ENCODE measurements at places on chromosomes 2 and 18.

GRCh38 chr2:30690126-30690561 is 117.1 kb downstream of the CAPN13 start:
- no peak for DNase-seq

DNA sequence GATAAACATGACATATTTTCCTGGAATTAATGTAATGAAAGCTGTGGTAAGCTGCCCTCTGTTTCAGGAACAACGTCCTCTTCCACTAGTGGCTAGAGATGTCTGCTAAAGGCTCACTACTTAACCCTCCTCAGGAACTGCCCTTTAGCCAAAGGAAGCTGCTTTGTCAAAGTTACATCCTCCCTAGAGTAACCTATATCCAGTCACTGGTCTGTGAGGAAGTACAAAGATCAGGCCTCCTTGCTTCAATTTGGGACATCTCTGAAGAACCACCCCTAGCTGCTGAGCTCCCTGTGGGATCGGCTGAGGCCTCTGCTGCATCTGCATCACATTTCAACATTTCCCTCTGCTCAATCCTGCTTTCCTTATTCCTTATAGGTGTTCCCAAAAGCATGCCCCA is 107.8 kb downstream of the PRELID3A start:
- DNase-seq = no peak

- DNase-seq = no peak
These were observed 107.6 kb upstream of the OTOS start for GRCh38 chr2:240247868-240248720.

DNA sequence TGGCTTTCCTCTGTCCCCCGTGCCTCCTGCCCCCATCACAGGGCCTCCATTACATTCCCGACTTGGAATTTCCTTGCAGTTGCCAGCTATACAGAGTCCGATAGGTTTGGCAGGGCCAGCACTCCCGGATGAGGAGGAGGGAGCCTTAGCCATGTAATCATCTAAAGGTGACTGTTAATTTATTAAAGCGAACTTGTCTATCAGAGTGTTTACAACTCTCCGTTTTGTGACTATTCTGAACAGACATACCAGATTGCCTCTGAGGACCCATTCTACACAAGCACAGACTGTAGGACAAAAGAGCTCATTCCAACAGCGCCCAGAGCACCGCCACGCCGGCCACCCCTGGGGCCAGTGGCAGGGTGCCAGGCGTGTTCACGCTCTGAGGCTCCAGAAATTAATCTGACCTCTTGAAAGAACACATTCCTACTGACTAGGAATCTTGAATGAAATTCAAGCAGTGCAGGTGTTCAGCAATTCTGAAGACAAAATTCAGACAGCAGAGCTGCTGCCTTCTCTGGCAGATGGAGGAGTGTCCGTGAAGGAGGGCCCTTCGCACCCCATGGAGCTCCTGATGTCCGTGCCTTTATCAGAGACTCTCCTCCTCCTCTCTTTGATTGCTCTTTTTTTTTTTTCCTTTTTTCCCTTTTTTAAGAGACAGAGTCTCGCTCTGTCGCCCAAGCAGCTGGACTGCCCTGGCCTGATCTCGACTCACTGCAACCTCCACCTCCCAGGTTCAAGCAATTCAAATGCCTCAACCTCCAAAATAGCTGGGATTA is 58.1 kb upstream of the RALBP1 start:
- DNase-seq = no peak

- DNase-seq = no peak
These were observed 86.4 kb downstream of the GCA start for GRCh38 chr2:162430323-162430722.

GRCh38 chr18:22286585-22286984 is 117.2 kb downstream of the GATA6 start:
- DNase-seq = no peak

DNA sequence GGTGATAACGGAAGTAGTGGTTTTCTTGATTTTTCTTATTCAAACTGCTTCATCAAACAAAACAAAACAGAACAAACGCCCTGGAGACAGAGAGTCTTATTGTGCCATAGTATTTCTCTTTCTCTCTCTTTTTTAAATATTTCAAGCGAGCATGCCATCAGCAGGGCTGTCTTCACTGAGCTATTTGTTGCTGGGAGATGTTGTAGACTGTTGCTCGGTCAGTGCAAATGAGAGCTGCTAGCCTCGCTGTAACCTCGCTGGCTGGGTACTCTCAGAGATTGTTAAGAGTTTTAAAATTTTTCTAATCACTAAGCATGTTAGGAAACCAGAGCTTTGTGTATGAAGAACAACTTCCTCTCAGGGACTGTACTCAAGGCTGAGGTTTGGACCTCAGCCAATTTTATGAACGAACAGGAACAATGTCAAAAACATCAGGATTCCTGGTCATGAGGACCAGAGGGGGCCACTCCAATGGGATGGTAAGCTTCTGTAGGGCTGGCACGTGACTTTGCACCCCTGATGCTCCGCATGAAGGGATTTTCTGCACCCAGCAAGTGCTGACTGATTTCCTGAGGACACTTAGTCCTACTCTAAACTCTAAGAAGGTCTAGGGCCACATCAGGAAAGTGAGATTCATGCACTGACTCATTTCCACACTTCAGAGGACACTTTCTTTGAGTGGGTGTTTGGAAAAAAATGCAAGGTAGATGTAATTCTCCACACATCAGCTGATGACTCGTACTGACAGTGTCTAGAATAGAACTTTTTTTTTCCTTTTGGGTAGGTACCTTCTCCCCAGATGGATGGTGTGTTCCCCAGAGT is 59.8 kb upstream of the IL1R1 start:
- peak; percentile 33 for DNase-seq

DNA sequence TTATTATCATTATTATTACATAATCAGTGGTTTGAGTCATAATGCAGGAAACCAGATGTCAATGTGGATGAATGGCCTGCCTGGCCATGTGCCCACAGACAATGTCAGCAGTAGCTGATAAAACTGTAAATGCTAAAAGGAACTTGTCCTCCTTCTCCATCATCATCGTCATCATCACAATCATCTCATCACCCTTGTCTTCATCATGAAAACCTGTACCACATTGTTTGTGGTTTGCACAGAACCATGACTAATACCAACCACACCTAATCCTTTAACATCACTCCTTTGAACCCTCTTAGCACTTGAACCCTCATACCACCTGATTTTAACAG is 96.0 kb downstream of the HNMT start:
- DNase-seq = no peak

DNA sequence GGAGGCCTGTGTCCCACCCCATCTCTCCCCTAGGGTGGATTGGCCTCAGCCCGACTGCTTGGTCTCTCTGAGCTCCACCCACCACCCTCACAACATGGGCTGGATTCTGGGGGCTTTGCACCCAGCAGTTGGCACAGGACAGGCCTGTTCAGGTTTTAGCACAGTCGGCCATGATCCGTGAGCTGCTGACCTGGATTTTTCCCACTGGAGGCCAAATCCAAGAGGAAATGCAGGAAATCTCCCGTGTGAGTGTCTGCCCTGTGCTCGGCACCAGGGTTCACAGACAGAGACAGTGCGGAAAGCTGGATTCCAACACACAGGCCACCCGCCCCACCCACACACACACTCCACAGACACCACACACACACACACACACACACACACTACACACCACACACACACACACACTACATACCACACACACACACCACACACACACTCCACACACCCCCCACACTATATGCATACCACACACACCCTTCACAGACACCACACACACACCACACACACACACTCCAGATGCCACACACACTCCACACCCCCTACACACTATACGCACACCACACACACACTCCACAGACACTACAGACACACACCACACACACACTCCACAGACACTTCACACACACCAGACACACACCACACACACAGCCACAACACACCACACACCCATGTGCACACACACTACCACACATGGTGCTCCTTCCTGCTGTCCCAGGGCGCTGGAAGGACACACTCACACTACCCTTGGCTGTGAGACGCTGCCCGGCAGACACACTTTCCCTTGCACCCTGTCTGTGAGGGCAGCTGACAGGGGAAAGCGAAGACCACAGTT is 14.1 kb downstream of the MBP start:
- DNase-seq = no peak

- DNase-seq = no peak
These were observed 106.1 kb downstream of the TXNL1 start for GRCh38 chr18:56532176-56532840.

- no peak for DNase-seq
These were observed 423.0 kb downstream of the IRS1 start for GRCh38 chr2:226376516-226377180.

DNA sequence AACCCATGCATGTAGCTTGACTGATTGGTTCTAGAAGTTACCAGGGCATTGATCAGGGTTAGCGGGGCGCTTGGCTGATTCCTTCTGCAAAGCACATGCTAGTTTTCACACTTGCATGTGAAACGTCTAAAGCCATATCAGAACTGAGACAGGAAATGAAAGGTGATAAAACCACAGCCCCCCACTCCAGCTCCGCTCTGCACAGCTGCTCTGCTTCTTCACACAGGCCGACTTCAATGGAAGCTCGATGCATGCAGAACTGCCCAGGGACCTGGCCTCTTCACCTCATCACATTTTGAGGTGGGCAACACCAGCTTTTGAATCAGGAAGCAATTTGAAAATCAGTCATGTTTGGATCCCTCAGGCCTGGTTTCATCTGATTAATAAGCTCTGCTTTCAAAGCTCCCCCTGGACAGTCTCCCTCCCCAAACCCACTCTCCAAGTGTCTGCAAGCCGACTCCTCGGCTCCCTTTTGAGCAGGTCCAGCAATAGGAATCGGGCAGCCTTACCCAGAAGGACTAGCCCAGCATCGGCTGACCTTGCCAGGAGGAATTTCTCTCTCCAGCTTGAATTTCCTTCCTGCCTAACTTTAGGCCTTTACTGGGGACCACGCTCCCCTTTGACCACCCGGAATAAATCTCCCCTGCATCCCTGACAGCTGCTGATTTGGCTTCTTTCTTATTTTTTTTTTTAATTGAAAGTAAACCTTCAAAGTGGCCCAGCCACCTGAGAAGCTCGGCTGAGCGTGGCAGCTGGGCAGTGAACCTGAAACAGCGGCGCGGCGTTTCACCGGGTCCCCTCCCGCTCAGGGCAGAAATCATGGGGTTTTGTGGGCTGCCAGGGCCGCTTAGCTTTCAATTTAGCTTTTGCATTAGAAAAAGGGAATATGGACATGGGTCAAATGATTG is 31.7 kb downstream of the HRH4 start:
- peak; percentile 12 for DNase-seq

- DNase-seq = no peak
These were observed 12.2 kb upstream of the ME2 start for GRCh38 chr18:50866765-50867164.

- DNase-seq = no peak
These were observed 118.0 kb upstream of the MSTN start for GRCh38 chr2:190180313-190181122.

GRCh38 chr2:163748420-163748819 is 12.6 kb upstream of the FIGN start:
- no peak for DNase-seq

DNA sequence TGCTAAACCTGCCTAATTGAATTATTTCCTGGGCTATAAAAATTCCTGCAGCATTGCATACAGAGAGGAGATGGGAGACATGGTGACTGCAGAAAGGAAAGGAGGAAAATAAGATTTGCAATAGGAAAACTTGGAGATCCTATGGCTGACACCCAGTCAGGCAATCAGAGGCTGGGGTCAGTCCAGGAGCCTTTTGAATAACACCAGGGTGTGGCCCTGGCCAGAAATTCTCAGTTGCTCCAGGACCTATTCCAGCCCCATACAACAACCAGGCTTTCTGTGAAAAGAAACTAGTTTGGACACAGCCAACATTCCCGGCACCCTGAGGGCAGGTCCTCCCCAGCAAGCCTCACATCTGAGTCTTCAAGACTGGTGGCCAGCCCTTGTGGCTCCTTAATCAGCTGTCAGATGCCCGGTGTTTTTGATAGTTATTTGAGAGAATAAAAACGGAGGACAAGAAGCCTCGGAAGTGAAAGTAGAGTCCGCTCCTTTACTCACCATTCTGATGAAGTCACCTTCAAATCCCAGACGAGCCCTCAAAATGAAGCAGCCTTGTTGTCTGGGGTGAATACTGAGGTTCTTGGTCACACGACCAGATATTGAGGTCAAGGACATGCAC is 31.1 kb upstream of the GMCL1 start:
- DNase-seq = no peak

DNA sequence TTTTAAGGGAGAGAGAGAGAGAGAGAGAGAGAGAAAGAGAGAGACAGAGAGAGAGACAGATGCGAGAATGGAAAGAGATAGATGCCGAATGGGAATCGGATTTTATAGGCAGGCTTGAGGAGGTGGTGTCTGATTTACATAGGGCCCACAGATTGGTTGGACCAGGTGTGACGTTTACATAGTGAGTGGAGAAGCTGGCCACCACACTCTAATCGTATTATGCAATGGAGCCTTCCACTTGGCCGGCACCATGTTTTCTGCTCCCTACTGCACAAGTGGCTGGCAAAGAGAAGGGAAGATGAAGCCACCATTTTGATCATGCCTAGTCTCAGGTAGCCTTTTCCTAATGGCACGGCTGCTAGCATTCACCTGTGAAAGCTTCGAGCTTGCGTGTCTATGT is 33.9 kb downstream of the CD8B2 start:
- DNase-seq = no peak

DNA sequence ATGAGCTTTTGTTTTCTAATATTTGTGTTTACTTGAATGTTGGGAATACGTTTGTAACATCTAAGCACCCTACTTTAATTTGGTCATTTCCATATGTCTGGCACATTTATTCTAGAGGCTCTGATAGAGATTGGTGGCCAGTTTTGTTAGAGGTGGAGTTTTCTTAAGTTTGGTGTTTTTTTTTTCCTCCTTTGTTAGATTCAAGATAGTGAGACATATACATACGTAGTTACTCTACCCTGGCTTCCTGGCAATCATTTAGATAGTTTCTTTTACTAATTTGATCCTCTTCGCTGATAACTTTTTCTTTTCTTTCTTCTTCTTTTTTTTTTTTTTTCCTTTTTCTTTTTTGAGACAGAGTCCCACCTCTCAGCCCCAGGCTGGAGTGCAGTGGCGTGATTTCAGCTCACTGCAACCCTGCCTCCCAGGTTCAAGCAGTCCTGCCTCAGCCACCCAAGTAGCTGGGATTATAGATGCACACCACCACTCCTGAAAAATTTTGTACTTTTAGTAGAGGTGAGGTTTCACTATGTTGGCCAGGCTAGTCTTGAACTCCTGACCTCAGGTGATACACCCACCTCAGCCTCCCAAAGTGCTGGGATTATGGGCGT is 26.6 kb downstream of the SMCHD1 start:
- DNase-seq = no peak
